Psoas muscle (tissue), 8 donors: ENCODE measurements at places on chromosomes 2 and 18. TPM values are rescaled to one million over a fixed set of nuclear protein-coding genes. Genes with fewer than 3 reads are reported as not detected.

DNA sequence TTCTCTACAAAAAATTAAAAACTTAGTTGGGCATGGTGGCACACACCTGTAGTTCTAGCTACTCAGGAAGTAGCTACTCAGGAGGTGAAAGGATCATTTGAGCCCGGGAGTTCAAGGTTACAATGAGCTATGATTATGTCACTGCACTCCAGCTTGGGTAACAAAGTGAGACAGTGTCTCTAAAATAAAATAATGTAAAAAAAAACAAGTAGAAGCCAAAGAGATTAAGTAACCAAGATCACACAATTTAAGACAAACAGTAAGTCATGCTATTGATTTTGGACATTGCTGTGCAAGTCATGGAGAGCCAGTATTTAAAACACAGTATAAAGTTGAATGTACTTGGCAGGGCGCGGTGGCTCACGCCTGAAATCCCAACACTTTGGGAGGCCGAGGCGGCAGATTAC, 20.5 kb downstream of the ITSN2 start:
- no peak for DNase-seq
- H3K4me1 ChIP-seq: peaks cover 29% of the 10 kb centered on the region
- H3K4me3 ChIP-seq: no peak overlapping the region
- no peaks in the 10 kb centered on the region for H3K36me3 ChIP-seq

GRCh38 chr2:217186668-217187159, 326.9 kb upstream of the TNP1 start:
- no peak overlapping the region for H3K4me3 ChIP-seq
- H3K36me3 ChIP-seq: no peaks in the 10 kb centered on the region
- peak; percentile 51 for DNase-seq

DNA sequence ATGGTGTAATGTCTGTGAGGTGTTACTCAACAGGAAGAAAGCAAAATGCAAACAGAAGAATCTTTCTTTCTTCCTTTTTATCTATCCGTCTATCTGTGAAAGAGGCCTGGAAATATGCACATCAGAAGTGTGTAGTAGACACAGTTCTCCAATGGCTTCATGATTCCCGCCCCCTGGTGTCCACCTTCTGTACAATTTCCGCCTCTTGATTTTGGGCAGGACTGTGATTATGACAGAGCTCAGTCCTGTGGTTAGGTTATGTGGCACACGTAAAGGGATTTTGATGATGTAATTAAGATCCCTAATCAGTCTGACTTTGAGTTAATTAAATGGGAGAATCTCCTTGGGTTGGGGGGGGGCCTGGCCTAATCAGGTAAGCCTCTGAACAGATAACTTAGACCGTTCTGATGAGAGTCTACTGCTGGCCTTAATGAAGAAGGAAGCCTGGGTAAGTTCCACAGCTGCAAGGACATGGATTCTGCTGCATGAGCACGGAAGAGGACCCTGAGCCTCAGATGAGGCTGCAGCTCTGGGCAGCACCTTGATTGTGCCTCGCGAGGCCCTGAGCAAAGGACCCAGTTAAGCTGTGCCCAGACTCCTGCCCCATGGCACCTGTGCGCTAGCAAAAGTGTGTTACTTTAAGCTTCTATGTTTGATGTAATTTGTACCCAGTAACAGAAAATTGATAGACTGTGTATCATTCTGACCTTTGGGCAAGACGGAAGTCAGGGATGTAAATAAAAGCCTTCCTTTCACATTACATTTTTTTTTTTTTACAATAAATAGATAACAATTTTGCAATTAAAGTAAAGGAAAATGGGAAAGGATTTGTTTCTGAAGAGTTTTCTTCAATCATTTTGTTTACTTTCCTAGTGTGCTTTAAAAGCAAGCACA, 11.3 kb upstream of the KCNF1 start:
- no peak for DNase-seq
- no peak overlapping the region for H3K27ac ChIP-seq
- H3K4me3 ChIP-seq: no peak overlapping the region
- H3K27me3 ChIP-seq: no peaks in the 10 kb centered on the region
- no peaks in the 10 kb centered on the region for H3K36me3 ChIP-seq
- no peaks in the 10 kb centered on the region for H3K4me1 ChIP-seq

DNA sequence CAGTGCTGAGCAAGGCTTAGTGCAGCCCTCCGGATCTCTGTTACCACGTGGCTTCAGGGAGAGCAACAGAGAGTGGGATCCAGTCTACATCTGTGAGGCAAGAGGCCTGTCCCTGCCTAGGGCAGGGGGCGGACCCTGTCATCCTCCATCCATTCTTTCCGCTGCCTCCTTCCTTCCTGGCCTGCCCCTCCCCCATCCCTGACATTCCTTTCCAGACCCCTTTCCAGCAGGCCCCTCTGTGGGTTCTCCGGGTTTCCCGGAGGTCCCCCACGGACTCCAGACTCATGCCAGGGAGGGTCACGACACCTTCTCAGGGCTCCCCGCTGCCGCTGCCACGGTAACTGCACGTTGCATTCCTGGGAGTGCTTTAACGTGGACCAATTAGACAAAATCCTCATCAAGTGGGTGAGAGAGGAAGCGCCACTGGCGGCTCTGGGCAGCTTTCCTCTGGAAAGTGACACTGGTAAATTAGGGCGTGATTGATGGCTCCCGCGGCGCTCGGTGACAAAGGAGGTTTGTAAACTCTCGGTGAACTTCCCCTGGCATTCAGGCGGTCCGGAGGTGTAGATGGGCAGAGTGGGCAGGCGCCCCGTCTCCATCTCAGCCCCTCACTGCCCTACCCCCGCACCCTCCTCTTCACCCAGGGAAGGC, 11.4 kb downstream of the ATOH8 start:
- no peaks in the 10 kb centered on the region for H3K27me3 ChIP-seq
- no peak for DNase-seq
- peaks cover 34% of the 10 kb centered on the region for H3K36me3 ChIP-seq
- no peak overlapping the region for H3K27ac ChIP-seq

- H3K4me1 ChIP-seq: peaks cover 35% of the 10 kb centered on the region
- no peak overlapping the region for H3K4me3 ChIP-seq
Observed at GRCh38 chr2:207156451-207157161, 9.1 kb downstream of the KLF7 start.

- H3K27ac ChIP-seq: no peak overlapping the region
- no peaks in the 10 kb centered on the region for H3K27me3 ChIP-seq
- peaks cover 3% of the 10 kb centered on the region for H3K36me3 ChIP-seq
- H3K4me1 ChIP-seq: peaks cover 13% of the 10 kb centered on the region
- no peak for DNase-seq
Observed at GRCh38 chr2:66478731-66479316, 43.9 kb downstream of the MEIS1 start.

GRCh38 chr2:169232551-169233154, 129.7 kb downstream of the LRP2 start:
- no peak for DNase-seq
- no peak overlapping the region for H3K4me3 ChIP-seq
- no peaks in the 10 kb centered on the region for H3K36me3 ChIP-seq
- no peak overlapping the region for H3K27ac ChIP-seq
- H3K27me3 ChIP-seq: no peaks in the 10 kb centered on the region

DNA sequence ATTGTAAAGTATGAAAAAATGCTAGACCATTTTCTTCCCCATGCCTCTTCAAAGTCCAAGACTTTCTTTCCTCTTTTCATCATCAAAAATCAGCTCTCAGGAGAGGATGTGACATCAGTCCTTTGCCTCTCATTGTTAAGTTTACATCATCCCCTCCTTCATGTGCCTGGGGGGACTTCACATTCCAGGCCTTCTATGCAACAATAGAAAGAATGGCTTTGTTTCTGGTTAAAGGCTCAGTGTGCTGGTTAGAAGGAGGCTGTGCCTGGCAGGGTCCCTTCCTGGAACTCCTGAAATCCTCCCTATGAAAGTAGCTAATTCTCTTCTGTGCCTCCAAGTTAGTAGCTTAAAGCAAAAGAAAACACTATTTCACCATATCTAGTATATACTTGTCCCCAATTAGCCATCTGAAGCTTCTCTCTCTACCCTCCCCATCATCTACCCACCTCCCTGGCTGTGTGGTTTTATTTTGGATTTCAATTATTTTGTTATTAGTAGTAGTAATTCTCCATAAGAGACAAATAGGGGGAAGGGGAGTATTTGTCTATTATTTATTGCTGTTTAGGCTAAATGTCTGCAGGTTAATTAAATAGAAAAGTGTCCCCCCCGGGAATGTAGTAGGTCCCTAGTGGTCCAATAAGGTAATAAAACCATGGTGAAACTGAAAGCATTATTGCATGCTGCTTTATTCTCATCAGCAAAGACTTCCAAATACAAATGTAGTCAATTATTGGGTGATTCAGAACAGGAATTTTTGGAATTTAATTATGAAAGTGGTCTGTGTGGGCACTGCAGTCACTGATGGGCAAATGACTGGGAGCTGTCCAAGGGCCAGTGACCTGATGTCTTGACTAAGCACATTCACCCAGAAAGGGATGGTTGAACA, 69.0 kb downstream of the CPO start:
- no peaks in the 10 kb centered on the region for H3K36me3 ChIP-seq
- no peak for DNase-seq
- H3K4me1 ChIP-seq: no peaks in the 10 kb centered on the region

DNA sequence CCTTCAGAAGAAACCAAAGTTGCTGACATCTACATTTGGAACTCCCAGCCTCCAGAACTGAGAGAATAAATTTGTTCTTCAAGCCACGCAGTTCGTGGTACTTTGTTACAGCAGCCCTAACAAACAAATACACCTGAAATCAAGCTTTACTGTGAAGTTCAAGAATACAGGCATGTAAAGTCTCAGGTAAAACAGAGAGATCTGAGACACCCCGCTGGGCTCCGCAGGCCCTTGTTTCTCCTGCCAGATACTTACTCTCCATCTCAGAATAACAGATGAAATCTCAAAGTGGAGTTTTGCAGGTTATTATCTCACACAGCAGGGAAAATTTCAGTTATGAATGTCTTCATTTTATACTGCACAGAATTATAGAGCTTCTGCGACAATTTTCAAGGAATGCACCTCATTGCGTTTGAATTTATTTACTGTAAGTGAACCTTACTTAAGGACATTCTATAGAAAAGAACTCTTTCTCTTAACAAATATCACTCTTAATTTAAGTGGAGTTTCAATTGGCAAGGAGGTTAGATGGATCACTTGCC, 492.4 kb upstream of the LRATD1 start:
- no peak for DNase-seq
- no peaks in the 10 kb centered on the region for H3K36me3 ChIP-seq
- H3K27ac ChIP-seq: no peak overlapping the region
- no peaks in the 10 kb centered on the region for H3K4me1 ChIP-seq
- H3K4me3 ChIP-seq: no peak overlapping the region
- no peaks in the 10 kb centered on the region for H3K27me3 ChIP-seq

- no peak overlapping the region for H3K27ac ChIP-seq
- no peak for DNase-seq
- no peaks in the 10 kb centered on the region for H3K36me3 ChIP-seq
- H3K4me1 ChIP-seq: no peaks in the 10 kb centered on the region
- H3K27me3 ChIP-seq: no peaks in the 10 kb centered on the region
Observed at GRCh38 chr2:106745468-106745867, 140.5 kb downstream of the ST6GAL2 start.

GRCh38 chr2:95353613-95354468, 48.7 kb upstream of the FAHD2A start:
- no peaks in the 10 kb centered on the region for H3K4me1 ChIP-seq
- H3K27ac ChIP-seq: no peak overlapping the region
- no peak overlapping the region for H3K4me3 ChIP-seq
- no peaks in the 10 kb centered on the region for H3K36me3 ChIP-seq
- H3K27me3 ChIP-seq: no peaks in the 10 kb centered on the region

DNA sequence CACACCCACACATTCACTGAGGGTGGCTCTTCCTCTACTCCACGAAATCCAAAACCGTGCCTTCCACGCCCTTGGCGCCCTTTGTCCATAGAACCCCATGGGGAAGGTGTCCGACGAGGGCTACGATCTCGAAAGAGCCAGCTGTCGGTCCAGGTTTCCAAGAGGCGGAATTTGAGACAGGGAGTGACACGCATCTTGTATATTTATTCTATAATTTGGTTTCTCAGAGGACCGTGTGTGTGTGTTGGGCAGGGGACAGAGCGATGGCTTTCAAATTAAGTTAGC, 726 bp downstream of the C2orf69 start:
- no peaks in the 10 kb centered on the region for H3K27me3 ChIP-seq
- H3K27ac ChIP-seq: peak overlapping the region; percentile 98
- no peaks in the 10 kb centered on the region for H3K36me3 ChIP-seq
- peak overlapping the region; percentile 87 for H3K4me3 ChIP-seq
- DNase-seq: peak; percentile 60

DNA sequence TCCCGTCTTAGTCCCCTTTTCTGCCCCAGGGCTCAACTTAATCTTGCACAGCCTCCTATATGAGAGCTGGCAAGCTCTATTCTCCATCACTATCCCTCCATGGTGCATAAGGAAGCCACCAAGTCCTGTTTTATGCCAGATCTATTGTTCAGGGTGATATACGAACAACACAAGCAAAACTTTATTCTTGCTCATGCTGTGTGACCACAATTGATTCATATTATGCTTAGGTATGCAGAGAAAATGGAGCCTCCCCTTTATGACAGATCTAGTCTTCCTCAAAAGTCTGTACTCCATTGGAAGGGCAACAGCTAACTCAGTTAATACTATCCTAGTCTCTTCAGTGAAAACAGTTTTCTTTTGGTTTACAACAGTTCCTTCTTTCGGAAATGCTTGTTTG, 94.0 kb upstream of the STON1 start:
- no peak for DNase-seq
- no peaks in the 10 kb centered on the region for H3K36me3 ChIP-seq
- H3K4me1 ChIP-seq: no peaks in the 10 kb centered on the region
- H3K27ac ChIP-seq: no peak overlapping the region
- no peaks in the 10 kb centered on the region for H3K27me3 ChIP-seq

GRCh38 chr18:58770601-58771000, 94.1 kb upstream of the ZNF532 start:
- no peaks in the 10 kb centered on the region for H3K27me3 ChIP-seq
- H3K4me3 ChIP-seq: no peak overlapping the region
- no peaks in the 10 kb centered on the region for H3K36me3 ChIP-seq

DNA sequence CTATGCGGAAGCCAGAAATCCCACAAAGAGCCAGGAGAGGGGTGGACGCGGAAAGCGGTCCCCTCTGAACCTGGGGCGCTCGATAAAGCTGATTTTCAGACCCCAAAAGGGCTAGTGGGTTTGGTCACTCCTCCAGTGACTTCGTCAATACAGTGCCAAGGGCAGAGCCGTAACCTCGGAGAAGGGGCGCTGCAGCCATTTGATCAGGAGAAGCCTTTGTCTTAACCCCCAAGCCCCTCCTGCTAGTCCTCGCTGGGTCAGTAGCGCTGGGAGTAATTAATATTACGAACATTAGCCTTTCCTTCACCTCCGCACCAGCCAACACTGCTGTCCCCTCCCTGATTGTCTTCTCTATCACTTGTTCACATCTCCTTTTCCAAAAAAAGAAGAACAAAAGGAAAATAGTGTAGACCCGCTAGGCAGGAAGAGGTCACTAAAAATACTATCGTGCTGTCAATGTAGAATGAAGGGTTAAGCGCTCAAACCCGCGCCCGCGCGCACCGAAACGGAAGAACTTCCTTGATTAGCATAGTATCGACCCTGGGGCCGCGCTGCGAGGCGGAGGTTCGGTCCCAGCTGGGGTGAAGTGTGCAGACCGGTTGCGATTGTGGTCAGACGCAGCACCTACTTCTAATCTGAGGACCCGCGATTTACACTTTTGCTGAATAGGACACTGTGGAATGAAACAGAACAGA, 63.2 kb upstream of the MAPRE2 start:
- H3K27ac ChIP-seq: peak overlapping the region; percentile 99
- peak overlapping the region; percentile 95 for H3K4me3 ChIP-seq
- peaks cover 39% of the 10 kb centered on the region for H3K4me1 ChIP-seq
- H3K36me3 ChIP-seq: no peaks in the 10 kb centered on the region
- peak; percentile 57 for DNase-seq

The CFAP221 gene
- 0.36 TPM for total RNA-seq

The MROH2A gene
- not detected for total RNA-seq

The RAPGEF4 gene
- 1.9 TPM for total RNA-seq

The ESPNL gene
- not detected for total RNA-seq

The TMEM87B gene
- total RNA-seq: 3.6 TPM

The CXCR4 gene
- 2.6 TPM for total RNA-seq

The SRD5A2 gene
- 0.06 TPM for total RNA-seq

The UGT1A9 gene
- not detected for total RNA-seq

The FOXI3 gene
- total RNA-seq: not detected

The ALLC gene
- not detected for total RNA-seq
